ENCODE measurements at places on chromosomes 3 and 15. TPM values are rescaled to one million over a fixed set of nuclear protein-coding genes. Genes with fewer than 3 reads are reported as not detected.

Gene SLC6A1
- not detected for total RNA-seq

Gene TMEM212
- not detected for total RNA-seq

Gene SEC62
- 35.5 TPM for total RNA-seq

Gene DNAH12
- total RNA-seq = under 0.01 TPM

Gene ZBED2
- total RNA-seq = under 0.01 TPM

Gene LRTM1
- not detected for total RNA-seq

Gene MRAS
- total RNA-seq = 68.9 TPM

Gene HESX1
- not detected for total RNA-seq

Gene COMMD2
- total RNA-seq = 28.3 TPM

Gene LYZL4
- not detected for total RNA-seq

Gene RARRES1
- 0.69 TPM for total RNA-seq

Gene TMCO5A
- total RNA-seq = not detected

Gene FGF12
- total RNA-seq = 0.69 TPM

Gene STRA6
- under 0.01 TPM for total RNA-seq

Gene SEMA3G
- total RNA-seq = not detected

Gene GPR62
- total RNA-seq = not detected

Gene APH1B
- 45.5 TPM for total RNA-seq

Gene SCAMP5
- 10.3 TPM for total RNA-seq

Gene LRRC34
- total RNA-seq = 10.2 TPM

Gene TNNC1
- not detected for total RNA-seq

Gene APOD
- total RNA-seq = 26.6 TPM

Gene CCDC39
- total RNA-seq = not detected

Gene CCR9
- total RNA-seq = not detected

Gene ACSBG1
- total RNA-seq = 0.33 TPM

Gene PLA1A
- 52.3 TPM for total RNA-seq

Gene ACTC1
- not detected for total RNA-seq

Gene PODXL2
- total RNA-seq = 12.7 TPM

Gene OCA2
- total RNA-seq = 305 TPM

Gene ARL8B
- 71.2 TPM for total RNA-seq

Gene KNG1
- not detected for total RNA-seq

Gene TMC3
- not detected for total RNA-seq

Gene FOXL2
- total RNA-seq = not detected
